HT1080 (cell line): ENCODE measurements at places on chromosomes 2 and 18. TPM values are rescaled to one million over a fixed set of nuclear protein-coding genes. Genes with fewer than 3 reads are reported as not detected.

Gene C1GALT1C1L
- 0.87 and 1.7 TPM in 2 replicates for total RNA-seq

Gene CHST10
- 18.0 and 18.7 TPM in 2 replicates for total RNA-seq

Gene LYPD6B
- 3.1 and 5.4 TPM in 2 replicates for total RNA-seq

Gene SLC4A3
- 5.8 and 7.9 TPM in 2 replicates for total RNA-seq

Gene RESP18
- total RNA-seq: not detected in 2 replicates

Gene PECR
- total RNA-seq: 10.6 and 11.3 TPM in 2 replicates

Gene LIMS3
- total RNA-seq: 4.1 and 6.4 TPM in 2 replicates

GRCh38 chr18:57210716-57211411 lies 64.0 kb downstream of the BOD1L2 start:
- DNase-seq: peak; percentile 66

DNA sequence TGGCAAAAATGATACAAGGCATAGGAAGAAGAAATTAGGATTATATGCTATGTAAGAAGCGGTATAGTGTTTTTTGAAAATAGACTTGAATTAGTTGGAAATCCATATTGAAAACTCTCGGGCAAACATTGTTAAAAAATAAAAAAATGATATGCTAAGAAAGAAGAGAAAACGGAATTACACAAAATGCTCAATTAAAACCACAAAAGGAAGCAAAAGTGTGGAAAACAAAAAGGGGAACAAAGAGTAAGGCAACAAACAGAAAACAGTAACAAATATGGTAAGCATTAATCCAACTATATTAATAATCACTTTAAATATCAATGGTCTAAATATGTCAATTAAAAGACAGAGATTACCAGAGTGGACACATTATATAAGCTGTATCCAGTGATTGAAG lies 58.4 kb downstream of the TXNL1 start:
- no peak for DNase-seq

DNA sequence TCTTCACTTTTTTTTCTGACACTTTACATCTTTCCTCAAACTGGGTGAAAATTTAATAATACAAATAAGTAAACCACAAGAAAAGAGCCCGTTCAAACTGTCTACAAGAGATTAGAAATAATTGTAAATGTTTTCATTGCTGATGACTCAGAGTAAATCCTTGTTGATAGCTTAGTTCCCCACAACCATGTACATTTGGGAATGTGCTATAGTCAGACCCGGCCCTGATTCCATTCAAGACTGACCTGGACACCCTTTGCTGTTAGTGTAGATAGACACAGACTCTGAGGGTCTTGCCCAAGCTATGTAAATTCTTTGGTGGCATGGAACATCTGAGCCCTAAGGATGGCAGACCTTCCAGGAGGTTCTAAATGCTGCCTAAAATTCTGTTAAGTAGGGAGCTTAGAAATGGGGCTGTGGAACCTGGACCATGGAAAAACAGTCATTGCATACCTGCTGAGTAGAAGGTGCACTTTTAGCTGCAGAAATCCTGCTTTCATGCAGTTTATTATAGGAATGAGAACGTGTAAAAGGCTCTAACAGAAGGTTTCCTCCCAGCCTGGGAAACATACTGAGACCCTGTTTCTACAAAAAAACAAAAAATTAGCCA lies 3.7 kb downstream of the MALT1 start:
- no peak for DNase-seq

GRCh38 chr2:238568455-238569440 lies 142.0 kb downstream of the ASB1 start:
- DNase-seq: no peak

DNA sequence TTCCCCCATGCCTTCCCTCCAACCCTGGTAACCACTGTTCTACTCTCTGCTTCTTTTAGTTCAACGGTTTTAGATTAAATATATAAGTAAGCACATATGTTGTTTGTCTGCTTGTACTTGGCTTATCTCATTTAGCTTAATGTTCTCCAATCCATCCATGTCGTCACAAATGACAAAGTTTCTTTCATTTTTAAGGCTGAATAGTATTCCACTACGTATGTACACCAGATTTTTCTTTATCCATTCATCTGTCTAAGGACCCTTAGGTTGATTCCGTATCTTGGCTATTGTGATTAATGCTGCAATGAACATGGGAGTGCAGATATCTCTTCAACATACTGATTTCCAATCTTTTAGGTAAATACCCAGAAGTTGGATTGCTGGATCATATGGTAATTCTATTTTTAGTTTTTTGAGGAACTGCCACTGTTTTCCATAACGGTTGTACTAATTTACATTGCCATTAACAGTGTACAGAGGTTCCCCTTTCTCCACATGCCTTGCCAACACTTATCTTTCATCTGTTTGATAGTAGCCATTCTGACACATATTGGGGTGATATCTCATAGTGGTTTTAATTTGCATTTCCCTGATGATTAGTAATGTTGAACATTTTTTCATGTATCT lies 8.1 kb downstream of the ASB3 start:
- DNase-seq: no peak

- DNase-seq: no peak
Observed at GRCh38 chr2:23828256-23828980, 98.5 kb downstream of the ATAD2B start.

- peak; percentile 40 for DNase-seq
Observed at GRCh38 chr18:72456802-72457201, 87.3 kb downstream of the CBLN2 start.

GRCh38 chr2:25954199-25954752 lies 28.0 kb downstream of the KIF3C start:
- no peak for DNase-seq

DNA sequence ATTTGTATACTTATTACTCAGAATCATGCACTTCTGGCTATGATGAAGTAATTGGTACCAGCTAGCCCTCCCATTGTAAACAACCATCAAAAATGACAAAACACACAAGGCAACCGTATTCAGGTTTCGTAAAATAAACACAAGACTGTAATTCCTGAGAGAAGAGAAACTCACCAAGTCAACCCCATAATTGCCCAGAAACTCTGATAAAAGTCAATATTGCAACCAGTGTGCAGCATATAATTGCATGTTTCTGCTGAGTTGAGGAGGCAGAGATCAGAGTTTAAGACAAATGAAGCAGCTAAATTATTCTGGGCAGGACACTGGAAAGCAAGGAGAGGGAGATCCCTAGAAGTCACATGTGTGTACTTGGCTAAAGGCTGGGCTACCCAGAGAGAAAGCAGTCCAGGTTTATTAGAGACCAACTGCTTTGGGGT lies 90.3 kb downstream of the ROCK2 start:
- no peak for DNase-seq

DNA sequence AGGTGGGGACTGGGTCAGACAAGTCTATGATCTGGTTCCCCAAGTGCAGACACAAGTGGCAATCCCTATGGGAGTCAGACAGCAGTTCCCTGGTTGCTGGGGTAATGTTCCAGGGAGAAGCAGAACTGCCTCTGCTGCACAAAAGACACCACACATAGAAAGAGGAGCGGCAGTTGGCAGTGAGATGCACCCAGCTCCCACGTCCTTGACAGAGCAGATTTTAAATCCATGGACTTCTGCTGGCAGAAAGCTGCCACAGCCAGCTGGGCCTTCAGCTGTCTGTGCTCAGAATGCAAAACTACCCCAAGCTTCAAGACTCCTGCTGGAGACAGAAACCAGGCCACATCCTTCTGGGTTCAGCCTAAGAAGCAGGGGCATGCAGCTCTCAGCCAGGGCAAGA lies 147.2 kb downstream of the ETAA1 start:
- no peak for DNase-seq

- DNase-seq: no peak
Observed at GRCh38 chr2:74578408-74578807, 23.9 kb downstream of the DOK1 start.

DNA sequence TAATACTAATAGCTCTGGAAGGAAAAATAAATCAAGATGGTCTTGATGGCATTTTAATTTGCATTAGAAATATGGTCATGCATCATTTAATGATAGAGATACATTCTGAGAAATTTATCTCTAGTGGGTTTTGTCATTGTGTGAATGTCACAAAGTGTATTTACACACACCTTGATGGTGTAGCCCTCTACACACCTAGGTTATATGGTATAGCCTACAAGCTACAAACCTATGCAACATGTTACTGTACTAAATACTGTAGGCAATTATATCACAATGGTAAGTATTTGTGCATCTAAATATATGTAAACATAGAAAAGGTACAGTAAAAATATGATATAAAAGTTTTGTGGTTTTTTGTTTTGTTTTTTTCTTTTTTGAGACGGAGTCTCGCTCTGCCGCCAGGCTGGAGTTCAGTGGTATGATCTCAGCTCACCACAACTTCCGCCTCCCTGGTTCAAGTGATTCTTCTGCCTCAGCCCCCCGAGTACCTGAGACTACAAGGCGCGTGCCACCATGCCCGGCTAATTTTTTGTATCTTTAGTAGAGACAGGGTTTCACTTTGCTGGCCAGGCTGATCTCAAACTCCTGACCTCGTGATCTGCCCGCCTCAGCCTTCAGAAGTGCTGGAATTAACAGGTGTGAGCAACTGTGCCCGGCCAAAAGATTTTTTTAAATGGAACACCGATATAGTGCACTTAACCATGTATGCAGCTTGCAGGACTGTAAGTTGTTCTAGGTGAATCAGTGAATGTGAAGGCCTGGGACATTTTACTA lies 83.7 kb upstream of the UBXN4 start:
- no peak for DNase-seq

DNA sequence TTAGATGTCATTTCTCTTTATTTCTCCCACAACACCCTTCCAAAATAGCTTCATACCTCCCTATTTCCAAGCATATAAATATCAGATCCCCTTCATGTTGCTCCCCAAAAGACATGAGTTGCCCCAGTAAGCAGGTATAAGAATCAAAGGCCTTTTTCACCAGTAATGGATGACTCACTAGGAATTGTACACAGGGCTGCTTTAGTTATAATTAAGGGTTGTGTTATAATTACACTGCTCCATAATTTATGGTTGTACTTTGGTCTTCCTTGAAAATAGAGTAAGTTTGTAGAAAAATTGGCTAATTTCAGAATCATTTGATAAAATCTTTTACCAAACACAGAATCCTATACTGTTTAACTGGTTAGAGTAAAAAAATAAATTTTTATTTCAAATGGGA lies 8.8 kb upstream of the AQP4 start:
- no peak for DNase-seq

- peak; percentile 72 for DNase-seq
Observed at GRCh38 chr2:191688934-191689695, 11.2 kb downstream of the NABP1 start.

GRCh38 chr2:17593841-17594491 lies 53.5 kb downstream of the VSNL1 start:
- DNase-seq: no peak

DNA sequence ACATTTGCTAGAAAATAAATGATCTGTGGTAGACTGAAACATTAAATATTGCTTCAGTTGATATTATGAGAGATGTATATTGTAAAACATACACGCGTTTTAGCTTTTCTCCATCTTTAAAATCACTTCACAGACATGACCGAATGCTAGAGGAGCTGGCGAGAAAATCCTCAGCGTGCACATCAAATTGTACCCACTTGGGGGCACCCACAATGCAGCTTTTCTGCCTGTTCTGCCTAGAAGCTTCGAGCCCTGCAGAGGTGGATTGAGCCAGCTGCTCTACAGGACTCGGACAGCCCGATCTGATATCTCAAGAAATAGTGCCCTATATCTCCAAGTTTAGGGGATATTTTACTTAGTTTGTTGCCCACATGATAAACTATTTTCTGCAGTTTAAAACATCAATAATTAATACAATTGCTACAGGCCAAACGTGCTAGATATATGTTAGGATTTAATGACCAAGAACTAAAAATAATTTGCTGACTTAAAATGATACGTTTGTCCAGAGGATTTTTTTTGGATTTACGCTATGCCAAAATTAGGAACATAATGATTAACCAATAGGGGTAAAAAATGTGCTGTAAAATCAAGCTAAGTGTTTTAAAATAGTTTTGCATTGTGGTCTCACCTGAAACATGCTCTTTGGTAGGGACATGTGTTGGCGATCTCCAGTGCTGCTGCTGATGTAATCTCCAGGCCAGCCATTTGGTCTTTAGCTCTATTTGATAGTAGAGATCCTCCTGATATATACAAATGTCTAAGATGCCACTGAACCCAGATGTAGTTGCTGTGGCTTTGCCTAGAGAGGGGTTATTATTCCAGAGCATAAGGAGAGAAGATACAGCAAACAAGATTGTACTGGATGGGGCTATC lies 22.3 kb upstream of the ATP5MC3 start:
- DNase-seq: peak; percentile 60

DNA sequence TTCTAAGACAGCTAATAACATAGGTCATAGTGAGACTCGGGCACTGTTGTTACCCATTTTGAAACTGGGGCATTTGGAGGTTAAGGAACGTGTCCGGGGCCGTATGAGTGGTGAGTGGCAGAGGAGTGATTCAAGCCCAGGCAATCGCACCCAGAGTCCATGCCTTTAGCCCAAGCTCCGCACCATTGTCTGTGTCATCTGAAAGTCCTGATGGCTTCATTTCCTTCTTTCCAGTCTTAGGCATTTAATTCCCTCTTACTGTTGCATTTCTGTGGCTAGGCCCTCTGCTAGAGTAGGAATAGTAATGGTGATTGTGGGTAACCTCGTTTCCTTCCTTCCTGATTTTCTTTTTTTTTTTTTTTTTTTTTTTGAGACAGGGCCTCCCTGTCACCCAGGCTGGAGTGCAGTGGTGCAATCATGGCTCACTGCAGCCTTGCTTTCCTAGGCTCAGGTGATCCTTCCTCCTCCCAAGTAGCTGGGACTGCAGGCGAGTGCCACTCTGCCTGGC lies 49.8 kb upstream of the ASB1 start:
- peak; percentile 77 for DNase-seq

- DNase-seq: peak; percentile 29
Observed at GRCh38 chr18:23523429-23524212, 20.3 kb downstream of the RMC1 start.

DNA sequence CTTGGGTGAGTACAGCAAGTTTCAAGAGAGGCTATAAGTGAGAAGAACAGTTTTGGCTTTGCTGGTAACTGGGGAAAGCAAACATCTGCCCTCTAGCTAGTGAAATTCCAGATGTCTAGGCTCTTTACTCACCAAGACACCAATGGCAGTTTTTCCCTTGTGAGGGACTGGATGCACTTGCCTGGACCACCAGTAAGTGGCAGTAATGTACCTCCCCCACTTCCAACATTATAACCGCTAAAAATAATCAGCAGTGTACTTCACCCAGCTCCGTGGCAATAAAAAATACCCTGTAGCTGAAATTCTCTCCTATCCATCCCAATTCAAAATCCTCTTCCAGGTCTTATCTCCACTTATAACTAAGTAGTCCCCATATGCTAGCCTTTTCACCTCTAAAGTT lies 383.9 kb downstream of the ARHGAP15 start:
- DNase-seq: peak; percentile 68

DNA sequence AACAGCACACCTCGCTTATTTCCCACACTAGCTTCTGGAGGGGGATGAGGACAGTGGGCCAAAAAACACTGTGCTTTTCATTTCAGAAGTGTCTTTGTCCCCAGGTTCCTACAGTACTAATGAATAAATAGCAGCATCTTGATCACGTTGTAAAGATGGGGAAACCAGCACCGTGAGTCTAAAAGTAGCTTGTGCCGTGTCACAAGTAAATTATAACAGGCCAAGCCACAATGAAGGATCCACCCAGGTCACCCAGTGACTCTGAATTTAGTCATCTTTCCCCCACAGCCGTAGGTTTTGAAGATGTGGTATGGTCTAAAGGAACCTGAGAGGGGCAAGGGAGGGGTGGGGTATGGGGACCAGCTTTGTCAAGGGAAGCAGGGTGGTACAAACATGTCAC lies 8.8 kb downstream of the FZD7 start:
- no peak for DNase-seq
